Endothelial cell (in vitro differentiated cells): ENCODE measurements at places on chromosomes 1 and 21. TPM values are rescaled to one million over a fixed set of nuclear protein-coding genes. Genes with fewer than 3 reads are reported as not detected.

The TMPRSS15 gene
- not detected for total RNA-seq

The KCNJ15 gene
- total RNA-seq: 0.97 TPM

The ZNF593OS gene
- total RNA-seq: not detected

The ETV3L gene
- not detected for total RNA-seq

The SH2D2A gene
- total RNA-seq: not detected

The PROK1 gene
- total RNA-seq: not detected

The DCST2 gene
- 2.8 TPM for total RNA-seq

The OR10Z1 gene
- total RNA-seq: not detected

The FASLG gene
- not detected for total RNA-seq

The OPRD1 gene
- 9.7 TPM for total RNA-seq

The TAS1R3 gene
- 1.2 TPM for total RNA-seq

GRCh38 chr21:37899146-37899545, 17.1 kb downstream of the KCNJ6 start:
- H3K36me3 ChIP-seq: no peaks in the 10 kb centered on the region
- H3K27me3 ChIP-seq: no peaks in the 10 kb centered on the region
- no peak for DNase-seq
- no peak overlapping the region for H3K27ac ChIP-seq
- no peak overlapping the region for H3K4me3 ChIP-seq
- H3K4me1 ChIP-seq: peaks cover 6% of the 10 kb centered on the region

- no peaks in the 10 kb centered on the region for H3K27me3 ChIP-seq
- peaks cover 5% of the 10 kb centered on the region for H3K4me1 ChIP-seq
- H3K27ac ChIP-seq: no peak overlapping the region
- H3K36me3 ChIP-seq: no peaks in the 10 kb centered on the region
- H3K4me3 ChIP-seq: no peak overlapping the region
Measured at GRCh38 chr1:114178936-114179335, 25.3 kb upstream of the SYT6 start.

- H3K4me3 ChIP-seq: peak overlapping the region; percentile 87
- peak; percentile 11 for DNase-seq
- H3K4me1 ChIP-seq: peaks cover 15% of the 10 kb centered on the region
- no peaks in the 10 kb centered on the region for H3K36me3 ChIP-seq
- peak overlapping the region; percentile 86 for H3K27ac ChIP-seq
Measured at GRCh38 chr1:70706381-70707037, 295.4 kb downstream of the CTH start.

GRCh38 chr1:84073266-84073665, 70.8 kb upstream of the PRKACB start:
- peaks cover 6% of the 10 kb centered on the region for H3K36me3 ChIP-seq
- no peak for DNase-seq
- peaks cover 6% of the 10 kb centered on the region for H3K4me1 ChIP-seq
- H3K27me3 ChIP-seq: peaks cover 5% of the 10 kb centered on the region
- H3K4me3 ChIP-seq: no peak overlapping the region
- H3K27ac ChIP-seq: no peak overlapping the region

GRCh38 chr1:180540697-180541594, 17.8 kb upstream of the OVAAL start:
- H3K36me3 ChIP-seq: no peaks in the 10 kb centered on the region
- H3K27me3 ChIP-seq: no peaks in the 10 kb centered on the region
- no peak overlapping the region for H3K4me3 ChIP-seq
- no peak for DNase-seq

DNA sequence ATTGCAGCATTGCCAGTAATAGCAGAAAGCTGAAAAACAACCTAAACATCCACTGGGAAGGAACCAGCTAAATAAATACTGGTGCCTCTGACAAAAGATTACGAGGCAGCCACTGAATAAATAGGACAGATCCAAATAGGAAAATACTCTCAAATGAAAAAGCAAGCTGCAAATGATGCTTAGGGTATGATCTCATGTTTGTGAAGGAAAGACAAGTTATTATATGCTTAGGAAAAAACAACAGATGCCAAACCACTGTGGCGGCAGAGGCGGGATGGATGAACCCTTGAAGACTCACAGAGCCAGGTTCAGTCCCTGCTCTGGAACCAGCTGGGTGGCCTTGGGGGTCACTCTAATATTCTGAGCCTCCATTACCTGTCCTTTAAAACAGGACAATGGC, 41.6 kb downstream of the MATN1 start:
- peaks cover 9% of the 10 kb centered on the region for H3K27me3 ChIP-seq
- H3K27ac ChIP-seq: no peak overlapping the region
- no peak overlapping the region for H3K4me3 ChIP-seq
- no peak for DNase-seq
- no peaks in the 10 kb centered on the region for H3K4me1 ChIP-seq

DNA sequence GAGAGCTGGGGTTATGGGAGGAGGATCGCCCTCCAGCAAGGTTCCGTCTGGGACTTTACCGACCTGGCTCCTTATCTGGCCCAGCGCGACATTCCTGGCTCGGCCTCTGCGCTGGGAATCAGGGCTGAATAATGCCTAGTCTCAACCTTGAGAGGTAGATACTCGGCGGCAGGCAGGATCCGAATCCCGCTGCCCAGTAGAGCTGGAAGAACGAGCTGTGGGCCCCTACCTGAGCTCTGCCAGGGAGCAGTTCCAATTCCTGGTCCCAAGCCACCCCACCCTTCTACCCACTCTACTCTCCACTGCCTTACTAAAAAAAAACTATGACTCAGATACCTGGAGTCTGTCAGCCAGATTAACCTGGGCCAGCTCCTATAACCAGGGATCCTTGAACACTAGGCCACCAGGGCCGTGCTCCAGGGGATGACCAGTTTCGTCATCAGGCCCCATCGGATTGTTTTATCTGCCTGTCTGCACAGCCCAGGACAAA, 53.6 kb downstream of the RHBG start:
- H3K36me3 ChIP-seq: peaks cover 11% of the 10 kb centered on the region
- no peak overlapping the region for H3K27ac ChIP-seq
- DNase-seq: no peak
- peaks cover 37% of the 10 kb centered on the region for H3K4me1 ChIP-seq
- H3K4me3 ChIP-seq: no peak overlapping the region

GRCh38 chr1:50265790-50266314, 157.1 kb downstream of the ELAVL4 start:
- no peak overlapping the region for H3K27ac ChIP-seq
- H3K27me3 ChIP-seq: peaks cover 3% of the 10 kb centered on the region
- no peaks in the 10 kb centered on the region for H3K36me3 ChIP-seq

- peaks cover 10% of the 10 kb centered on the region for H3K27me3 ChIP-seq
- no peak for DNase-seq
- H3K36me3 ChIP-seq: peaks cover 14% of the 10 kb centered on the region
- H3K4me1 ChIP-seq: peaks cover 5% of the 10 kb centered on the region
Measured at GRCh38 chr1:25738499-25738898, 61.5 kb upstream of the SELENON start.

DNA sequence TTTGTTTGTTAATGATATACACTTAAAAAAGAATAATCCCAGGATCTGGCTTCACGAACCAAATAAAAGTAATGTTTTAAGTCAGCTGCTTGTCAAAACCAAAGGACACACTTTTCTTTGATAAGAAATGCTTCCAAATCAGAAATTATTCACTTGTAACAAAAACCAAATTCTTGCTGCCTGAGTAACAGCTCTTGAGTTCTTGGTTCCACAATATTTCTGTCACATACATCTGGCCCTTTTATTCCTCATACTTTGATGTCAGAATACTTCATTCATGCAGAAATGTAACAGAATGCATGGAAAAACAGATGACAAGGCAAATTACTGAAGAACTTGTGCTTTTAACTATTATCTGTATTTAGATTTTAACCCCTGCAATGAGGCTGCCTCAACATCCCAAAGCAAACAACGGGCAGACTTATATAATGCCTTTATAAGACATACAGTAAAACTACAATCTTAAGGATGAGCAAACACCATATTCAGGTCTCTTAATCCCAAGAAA, 1.5 kb downstream of the VAMP4 start:
- peaks cover 33% of the 10 kb centered on the region for H3K4me1 ChIP-seq
- H3K27ac ChIP-seq: no peak overlapping the region
- peaks cover 4% of the 10 kb centered on the region for H3K27me3 ChIP-seq
- peaks cover 5% of the 10 kb centered on the region for H3K36me3 ChIP-seq

DNA sequence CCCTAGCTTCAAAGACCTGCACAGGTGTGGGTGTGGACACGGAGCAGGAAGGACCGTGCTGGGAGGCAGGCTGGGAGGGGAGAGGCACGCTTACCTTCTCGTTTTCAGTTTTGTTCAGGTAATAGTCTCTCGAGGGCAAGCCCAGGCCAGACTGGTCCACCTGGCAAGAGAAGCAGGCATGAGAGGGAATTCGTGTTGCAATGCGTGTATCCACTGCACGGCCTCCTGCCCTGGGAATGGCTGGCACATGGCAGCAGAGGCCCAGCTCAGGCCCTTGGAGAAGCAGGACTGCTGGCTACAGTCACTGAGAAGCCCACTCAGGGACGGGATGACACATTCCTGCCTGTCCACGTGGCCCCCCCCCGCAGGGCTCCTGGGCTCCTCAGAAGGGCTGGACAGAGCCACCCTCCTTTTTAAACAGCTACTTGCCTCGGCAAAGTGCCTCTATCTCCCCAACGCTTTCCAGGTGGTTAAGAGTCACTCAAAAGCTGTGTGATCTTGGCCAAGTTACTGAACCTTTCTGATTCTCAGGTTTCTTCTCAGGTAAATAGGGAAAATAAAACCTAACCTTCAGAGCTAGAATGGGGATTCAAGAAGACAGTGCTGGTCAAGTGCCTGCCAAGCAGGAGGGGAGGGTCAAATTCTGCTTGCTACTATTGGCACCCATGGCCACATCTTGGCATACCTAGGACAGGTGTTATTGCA, 32.7 kb downstream of the ECE1 start:
- H3K27me3 ChIP-seq: peaks cover 11% of the 10 kb centered on the region
- H3K36me3 ChIP-seq: peaks cover 56% of the 10 kb centered on the region
- H3K4me3 ChIP-seq: no peak overlapping the region
- H3K27ac ChIP-seq: peak overlapping the region; percentile 9
- peaks cover 35% of the 10 kb centered on the region for H3K4me1 ChIP-seq

- peaks cover 7% of the 10 kb centered on the region for H3K27me3 ChIP-seq
- H3K27ac ChIP-seq: no peak overlapping the region
- no peak for DNase-seq
- peaks cover 8% of the 10 kb centered on the region for H3K4me1 ChIP-seq
- no peak overlapping the region for H3K4me3 ChIP-seq
Measured at GRCh38 chr21:41665766-41666595, 100.9 kb downstream of the RIPK4 start.

DNA sequence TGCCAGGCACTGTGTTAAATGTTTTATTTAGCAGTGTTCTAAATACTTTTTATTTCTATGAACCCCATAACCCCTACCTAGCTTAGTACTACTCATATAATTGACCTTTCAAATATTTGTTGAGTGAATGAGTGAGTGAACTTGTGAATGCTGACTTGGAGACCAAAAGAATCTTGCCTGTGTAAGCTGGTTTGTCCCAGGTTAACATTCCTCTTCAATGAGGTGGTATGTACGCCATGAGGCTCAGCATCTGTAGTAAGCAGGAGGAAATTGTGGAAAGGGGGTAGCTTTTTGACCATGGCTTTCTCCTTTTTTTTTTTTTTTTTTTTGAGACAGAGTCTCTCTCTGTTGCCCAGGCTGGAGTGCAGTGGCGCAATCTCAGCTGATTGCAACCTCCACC, 14.6 kb downstream of the MED18 start:
- H3K4me1 ChIP-seq: no peaks in the 10 kb centered on the region
- H3K36me3 ChIP-seq: no peaks in the 10 kb centered on the region
- no peak overlapping the region for H3K4me3 ChIP-seq
- no peaks in the 10 kb centered on the region for H3K27me3 ChIP-seq
- H3K27ac ChIP-seq: no peak overlapping the region
- no peak for DNase-seq

- H3K27ac ChIP-seq: no peak overlapping the region
- no peaks in the 10 kb centered on the region for H3K36me3 ChIP-seq
- H3K4me1 ChIP-seq: peaks cover 5% of the 10 kb centered on the region
- no peak for DNase-seq
- no peak overlapping the region for H3K4me3 ChIP-seq
Measured at GRCh38 chr1:9440763-9441194, 98.5 kb upstream of the SLC25A33 start.

- H3K27me3 ChIP-seq: peaks cover 1% of the 10 kb centered on the region
- H3K4me3 ChIP-seq: no peak overlapping the region
- no peaks in the 10 kb centered on the region for H3K36me3 ChIP-seq
- DNase-seq: no peak
- H3K4me1 ChIP-seq: no peaks in the 10 kb centered on the region
Measured at GRCh38 chr1:227459326-227459841, 104.0 kb upstream of the ZNF678 start.

- H3K36me3 ChIP-seq: no peaks in the 10 kb centered on the region
- H3K4me3 ChIP-seq: no peak overlapping the region
- DNase-seq: no peak
- no peaks in the 10 kb centered on the region for H3K27me3 ChIP-seq
Measured at GRCh38 chr1:211683396-211684297, 8.2 kb upstream of the NEK2 start.

GRCh38 chr1:188769181-188769580, 1708.5 kb downstream of the BRINP3 start:
- no peak for DNase-seq
- H3K4me3 ChIP-seq: no peak overlapping the region
- H3K4me1 ChIP-seq: peaks cover 2% of the 10 kb centered on the region
- peaks cover 7% of the 10 kb centered on the region for H3K36me3 ChIP-seq
- H3K27me3 ChIP-seq: peaks cover 2% of the 10 kb centered on the region
- no peak overlapping the region for H3K27ac ChIP-seq

- no peak overlapping the region for H3K4me3 ChIP-seq
- H3K27me3 ChIP-seq: peaks cover 2% of the 10 kb centered on the region
- no peak for DNase-seq
- peaks cover 2% of the 10 kb centered on the region for H3K4me1 ChIP-seq
- H3K27ac ChIP-seq: no peak overlapping the region
Measured at GRCh38 chr21:33369586-33369985, 33.6 kb upstream of the IFNGR2 start.

GRCh38 chr21:44710756-44711326, 531 bp downstream of the TSPEAR start:
- H3K36me3 ChIP-seq: peaks cover 6% of the 10 kb centered on the region
- H3K4me3 ChIP-seq: no peak overlapping the region
- DNase-seq: no peak
- no peak overlapping the region for H3K27ac ChIP-seq

DNA sequence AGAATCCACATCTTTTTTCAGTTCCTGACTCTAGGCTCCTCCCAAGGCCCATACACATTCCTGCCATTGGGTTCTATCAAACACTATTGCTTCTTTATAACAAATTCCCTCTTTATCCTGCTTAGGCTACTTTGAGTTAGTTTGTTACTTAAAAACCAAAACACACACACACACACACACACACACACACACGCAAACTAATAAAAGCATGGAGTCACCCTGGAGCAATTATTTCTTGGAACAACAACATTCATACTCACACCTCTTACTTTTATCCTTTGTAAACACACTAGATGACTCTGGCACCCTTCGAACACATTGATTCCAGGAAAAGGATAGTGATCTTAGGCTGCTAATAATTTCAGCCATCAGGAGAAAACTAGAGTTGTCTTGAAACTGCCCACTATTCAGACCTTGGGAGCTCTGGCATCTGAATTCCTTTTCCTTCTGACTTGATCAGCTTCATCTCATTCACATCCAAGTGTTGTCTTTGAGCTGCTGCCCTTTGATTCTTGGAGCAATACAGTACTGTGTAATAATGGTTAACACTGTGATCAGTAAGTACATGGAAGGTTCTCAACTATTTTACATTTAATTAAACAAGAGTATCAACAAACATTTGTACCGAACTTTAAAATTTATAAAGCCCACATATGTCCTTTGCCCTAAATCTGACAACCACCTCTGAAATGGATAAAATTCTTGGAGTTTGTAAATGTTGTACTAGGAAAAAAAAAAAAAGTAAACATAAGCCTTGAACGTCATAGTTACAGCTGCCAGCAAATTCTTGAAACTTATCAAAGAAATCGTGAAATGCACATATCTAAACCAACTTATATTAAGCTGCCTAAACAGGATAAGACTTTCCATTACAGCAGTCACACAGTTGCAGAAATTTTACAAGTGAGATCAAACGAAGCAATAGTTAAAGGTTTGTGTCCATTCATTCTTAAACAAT, 2.8 kb upstream of the SEC22B start:
- H3K36me3 ChIP-seq: no peaks in the 10 kb centered on the region
- no peak for DNase-seq
- no peak overlapping the region for H3K4me3 ChIP-seq
